ENCODE measurements at places on chromosomes 16 and 17. TPM values are rescaled to one million over a fixed set of nuclear protein-coding genes. Genes with fewer than 3 reads are reported as not detected.

DNA sequence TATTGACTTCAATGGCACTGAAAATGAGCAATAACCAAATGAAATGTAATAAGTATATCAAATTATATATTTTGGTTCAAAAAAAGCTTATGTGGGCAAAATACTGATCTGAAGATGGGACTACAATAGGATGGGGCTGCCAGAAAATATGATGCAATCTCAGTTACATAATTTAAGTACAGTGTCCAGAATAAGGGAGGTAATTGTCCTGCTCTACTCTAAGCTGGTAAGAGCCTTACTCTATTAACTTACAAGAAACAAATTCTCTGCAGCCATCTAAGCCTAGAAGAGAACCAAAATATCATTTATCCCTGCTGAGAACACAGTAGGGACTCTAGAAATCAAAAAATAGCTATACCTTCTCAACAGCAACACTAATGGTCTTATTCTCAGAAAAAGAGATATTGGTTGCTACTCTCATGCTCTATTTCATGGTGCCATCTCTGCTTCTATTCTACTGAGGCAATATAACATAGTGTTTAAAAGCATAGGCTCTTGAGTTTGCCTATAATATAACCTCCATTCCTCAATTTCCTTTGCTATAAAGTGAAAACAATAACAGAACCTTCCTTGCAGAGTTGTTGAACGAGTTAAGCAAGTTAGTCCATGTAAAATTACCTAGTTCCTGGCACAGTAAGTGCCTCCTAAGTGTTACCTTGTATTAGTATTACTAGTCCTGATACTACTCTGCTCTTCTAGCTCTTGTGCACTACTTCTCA is 19.9 kb downstream of the NQO1 start:
- DNase-seq = no peak

GRCh38 chr16:67399218-67399733 is 6.0 kb upstream of the TPPP3 start:
- DNase-seq = peak; percentile 69

DNA sequence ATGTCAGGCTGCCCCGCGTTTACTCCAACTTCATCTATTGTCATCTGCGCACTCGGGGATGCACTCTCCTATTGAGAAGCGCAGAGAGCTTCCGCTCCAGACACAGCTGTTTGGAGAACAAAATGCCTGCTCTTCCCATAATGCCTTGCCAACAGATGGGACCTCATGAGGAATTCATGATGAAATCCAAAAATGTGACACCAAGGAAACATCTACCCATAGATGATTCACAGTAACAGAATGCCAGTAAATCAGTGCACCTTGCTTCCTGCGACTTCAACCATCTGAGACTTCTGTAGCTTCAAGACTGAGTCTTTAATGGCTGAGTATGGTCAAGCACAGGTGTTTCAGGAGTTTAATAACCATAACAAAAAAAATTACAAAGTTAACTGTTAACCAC is 1144.9 kb upstream of the GOT2 start:
- DNase-seq = no peak

- peak; percentile 96 for DNase-seq
These were observed 1.7 kb downstream of the MAP2K3 start for GRCh38 chr17:21286066-21286770.

DNA sequence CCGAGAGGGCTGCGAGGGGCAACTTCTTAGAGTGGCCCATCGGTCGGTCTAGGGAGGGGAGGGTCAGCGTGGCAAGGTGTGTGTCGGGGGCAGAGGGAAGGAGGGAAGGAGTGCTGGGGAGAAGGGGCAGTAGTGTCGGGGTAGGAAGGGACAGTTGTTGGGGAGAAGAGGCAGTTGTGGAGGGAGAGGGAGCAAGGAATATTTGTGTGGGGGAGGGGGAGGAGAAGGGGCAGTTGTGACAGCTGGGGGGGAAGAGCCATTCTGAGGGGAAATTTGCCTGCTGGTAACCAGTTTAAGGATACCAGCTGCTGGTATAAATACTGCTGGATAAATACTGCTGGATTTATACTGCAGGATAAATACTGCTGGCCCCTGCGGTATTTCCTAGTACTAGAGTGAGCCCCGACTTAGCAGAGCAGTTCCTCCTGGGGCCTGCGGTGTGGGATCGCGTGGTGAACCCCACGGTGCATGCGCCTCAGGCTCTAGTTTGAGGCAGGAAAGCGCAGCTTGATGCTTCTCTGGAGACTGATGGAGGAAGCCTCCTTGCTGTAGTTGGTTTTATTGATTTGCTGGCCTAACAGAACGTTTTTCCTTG is 309 bp downstream of the DNAH2 start:
- no peak for DNase-seq

GRCh38 chr17:50947782-50948543 is 81.8 kb upstream of the TOB1 start:
- DNase-seq = peak; percentile 24

- DNase-seq = no peak
These were observed 8.9 kb upstream of the TNS4 start for GRCh38 chr17:40510328-40510648.

DNA sequence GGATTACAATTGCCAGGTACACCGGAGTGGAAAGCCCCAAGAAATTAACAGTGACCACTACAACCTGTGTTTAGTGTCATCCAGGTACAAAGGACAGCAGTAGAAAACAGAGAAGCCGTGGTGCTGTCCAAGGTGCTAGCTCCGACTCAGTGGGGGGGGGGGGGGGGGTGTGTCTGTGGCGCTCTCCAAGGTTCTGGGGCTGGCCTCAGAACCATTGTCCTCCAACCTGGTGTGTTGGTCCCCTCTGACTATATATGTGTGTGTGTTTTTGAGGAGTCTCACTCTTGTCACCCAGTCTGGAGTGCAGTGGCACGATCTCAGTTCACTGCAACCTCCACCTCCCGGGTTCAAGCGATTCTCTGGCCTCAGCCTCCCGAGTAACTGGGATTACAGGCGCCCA is 5.8 kb upstream of the ZNF23 start:
- peak; percentile 59 for DNase-seq

DNA sequence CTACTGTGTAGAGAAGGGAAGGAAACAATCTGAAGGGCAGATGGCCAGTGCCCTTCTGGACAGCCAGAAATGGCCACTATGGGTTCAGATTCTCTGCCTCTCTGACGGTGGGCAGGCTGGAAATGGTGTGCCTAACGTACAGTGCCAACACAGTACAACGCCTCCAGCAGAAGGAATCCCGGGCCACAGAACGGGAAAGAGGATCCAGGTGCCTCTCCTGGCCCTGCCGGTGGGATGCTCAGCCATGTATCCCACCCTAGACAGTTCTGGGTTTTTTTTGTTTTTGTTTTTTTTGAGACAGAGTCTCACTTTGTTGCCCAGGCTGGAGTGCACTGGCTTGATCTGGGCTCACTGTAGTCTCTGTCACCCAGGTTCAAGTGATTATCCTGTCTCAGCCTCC is 71.5 kb downstream of the SLC5A11 start:
- no peak for DNase-seq

Gene NPIPA5
- 0.98 TPM for total RNA-seq

Gene EVPL
- 0.05 TPM for total RNA-seq

GRCh38 chr16:54932021-54932660 is 1.5 kb downstream of the IRX5 start:
- peak; percentile 25 for DNase-seq

Gene DLX3
- total RNA-seq = not detected

DNA sequence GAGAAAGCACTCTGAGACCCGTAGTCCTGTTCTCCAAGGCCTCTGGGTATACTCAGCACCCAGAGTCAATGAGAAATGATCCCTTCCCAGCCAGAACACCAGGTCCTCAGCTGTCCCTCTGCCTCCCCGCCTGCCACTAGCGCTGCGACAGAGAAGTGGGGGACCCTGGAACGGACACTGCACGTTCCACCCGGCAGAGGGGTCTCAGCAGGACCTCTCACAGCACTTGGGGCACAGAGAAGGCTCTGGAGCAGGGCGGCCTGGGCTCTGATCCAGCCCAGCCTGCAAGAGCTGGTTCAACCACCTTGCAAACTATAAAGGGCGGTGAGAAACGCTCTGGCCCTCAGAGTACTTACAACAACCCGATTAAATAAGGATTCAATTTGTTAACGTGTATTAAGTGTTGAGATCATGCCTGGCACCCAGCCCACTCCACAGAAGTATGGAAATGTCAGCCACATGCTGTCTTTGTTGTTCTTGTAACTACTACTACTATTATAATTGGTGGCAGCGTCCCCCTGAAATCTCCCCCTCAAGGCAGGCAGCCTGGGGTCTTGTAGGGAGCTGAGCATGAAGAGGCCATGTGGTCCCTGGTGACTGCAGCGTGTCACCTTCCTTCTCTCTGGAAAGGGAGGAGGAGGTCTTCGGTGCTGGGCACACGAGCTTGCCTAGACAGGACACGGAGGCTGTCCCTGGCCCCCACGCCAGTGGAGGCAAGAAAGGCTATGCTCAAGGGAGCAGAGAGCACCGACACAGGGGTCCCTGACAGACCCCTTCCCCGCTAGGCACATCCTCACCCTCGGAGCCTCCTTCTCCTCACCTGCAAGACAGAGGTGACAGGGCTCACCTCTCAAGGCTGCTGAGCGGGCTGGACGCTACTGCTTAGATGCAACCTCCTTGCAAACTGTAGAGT is 2.4 kb downstream of the OSGIN1 start:
- DNase-seq = peak; percentile 38

GRCh38 chr16:82782715-82783251 is 156.0 kb downstream of the CDH13 start:
- peak; percentile 75 for DNase-seq

DNA sequence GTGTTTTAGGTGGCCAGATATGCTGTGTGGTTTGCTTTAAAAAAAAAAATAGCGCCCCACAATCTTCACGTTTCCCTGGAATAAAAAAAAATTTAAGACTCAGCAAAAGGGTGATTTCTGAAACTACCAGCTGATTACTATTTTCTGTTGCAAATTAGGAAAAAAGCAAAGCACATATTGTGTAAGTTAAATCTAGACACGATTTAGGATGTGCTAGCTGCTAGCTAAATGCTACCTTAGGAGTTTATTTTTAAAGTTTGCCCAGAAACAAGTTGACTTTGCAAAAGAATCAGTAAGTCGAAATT is 944 bp upstream of the MARF1 start:
- DNase-seq = no peak

DNA sequence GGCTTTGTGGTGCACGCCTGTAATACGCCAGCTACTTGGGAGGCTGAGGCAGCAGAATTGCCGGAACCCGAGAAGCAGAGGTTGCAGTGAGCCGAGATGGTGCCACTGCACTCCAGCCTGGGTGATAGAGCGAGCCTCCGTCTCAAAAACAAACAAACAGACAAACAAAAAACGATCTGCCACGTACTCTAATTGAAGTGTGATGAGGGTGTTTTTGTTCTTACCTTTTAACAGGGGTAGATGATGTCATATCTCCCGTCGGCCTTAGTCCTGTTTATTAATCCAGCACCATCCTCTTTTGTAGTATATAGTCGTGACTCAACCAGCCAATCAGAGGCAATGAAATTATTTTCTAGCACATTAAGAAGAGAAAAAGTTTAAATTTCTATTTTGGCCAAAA is 58.5 kb downstream of the IQCK start:
- DNase-seq = no peak

Gene ITGB3
- 116 TPM for total RNA-seq

DNA sequence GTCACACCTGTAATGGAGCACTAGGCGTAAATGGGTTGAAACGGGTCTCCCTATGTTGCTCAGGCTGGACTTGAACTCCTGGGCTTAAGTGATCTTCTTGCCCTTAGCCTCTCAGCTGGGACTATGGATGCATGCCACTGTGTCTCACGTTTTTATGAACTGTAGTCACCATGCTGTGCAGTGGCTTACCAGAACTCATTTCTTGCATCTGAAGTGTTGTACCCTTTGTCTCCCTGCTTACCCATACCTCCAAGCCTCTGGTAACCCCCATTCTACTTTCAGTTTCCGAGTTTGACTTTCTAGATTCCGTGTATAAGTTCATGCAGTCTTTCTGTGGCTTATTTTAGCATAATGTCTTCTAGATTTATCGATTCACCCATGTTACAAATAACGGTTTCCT is 7.7 kb downstream of the PYCARD start:
- no peak for DNase-seq

GRCh38 chr17:48954300-48954755 is 9.7 kb upstream of the SNF8 start:
- peak; percentile 69 for DNase-seq

DNA sequence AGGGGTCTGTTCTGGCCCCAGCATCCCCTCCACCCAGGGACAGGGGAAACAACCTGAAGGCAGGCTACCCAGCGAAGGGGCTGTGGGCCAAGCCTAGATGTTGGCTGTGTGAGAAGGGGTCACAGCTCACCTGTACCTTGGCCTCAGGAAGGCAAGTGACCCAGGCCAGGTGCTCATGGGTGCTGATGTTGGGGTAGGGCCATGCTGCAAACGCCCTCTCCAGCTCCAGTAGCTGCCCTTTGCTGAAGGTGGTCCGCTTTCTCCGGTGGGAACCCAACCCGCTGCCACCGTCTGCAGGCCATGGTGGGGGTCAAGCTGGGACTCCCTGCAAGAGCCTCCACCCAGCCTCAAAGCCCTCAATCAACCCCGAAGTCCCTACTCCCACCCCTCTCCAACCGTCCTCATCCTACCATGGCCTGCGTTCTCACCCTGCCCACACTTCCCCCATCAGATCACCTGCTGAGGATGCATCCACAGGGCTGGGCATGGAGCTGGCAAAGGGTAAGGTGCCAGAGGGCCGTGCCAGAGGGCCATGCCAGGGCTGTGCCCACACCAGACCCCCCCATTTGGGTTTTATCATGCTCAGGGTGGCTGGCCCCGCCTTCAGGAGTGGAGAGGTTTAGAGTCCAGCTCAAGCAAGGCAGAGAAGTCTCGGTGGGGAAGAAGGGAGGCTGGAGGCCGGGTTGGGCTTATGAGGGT is at the start of gene SEBOX:
SEBOX (minus strand) TSS at position 535 of the 699 bp plus-strand sequence; CDS start at position 487, 48 bp downstream.
- DNase-seq = no peak

GRCh38 chr17:81867170-81867990 is 3.8 kb downstream of the ARHGDIA start:
- DNase-seq = peak; percentile 32

Gene STH
- not detected for total RNA-seq

- DNase-seq = no peak
These were observed 726.9 kb downstream of the CDH8 start for GRCh38 chr16:61309386-61309785.

DNA sequence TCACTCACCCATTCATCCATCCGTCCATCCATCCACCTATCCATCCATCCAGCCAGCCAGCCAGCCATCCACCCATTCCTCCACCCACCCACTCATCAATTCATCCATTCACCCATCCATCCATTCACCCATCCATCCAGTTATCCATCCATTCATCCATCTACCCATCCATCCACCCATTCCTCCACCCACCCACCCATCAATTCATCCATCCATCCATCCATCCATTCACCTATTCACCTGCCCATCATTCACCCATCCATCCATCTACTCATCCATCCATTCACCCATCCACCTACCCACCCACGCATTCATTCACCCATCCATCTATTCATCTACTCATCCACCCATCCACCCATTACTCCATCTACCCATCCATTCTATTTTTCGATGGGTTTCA is 43.6 kb upstream of the JPH3 start:
- no peak for DNase-seq

Gene NPIPA7
- not detected for total RNA-seq

DNA sequence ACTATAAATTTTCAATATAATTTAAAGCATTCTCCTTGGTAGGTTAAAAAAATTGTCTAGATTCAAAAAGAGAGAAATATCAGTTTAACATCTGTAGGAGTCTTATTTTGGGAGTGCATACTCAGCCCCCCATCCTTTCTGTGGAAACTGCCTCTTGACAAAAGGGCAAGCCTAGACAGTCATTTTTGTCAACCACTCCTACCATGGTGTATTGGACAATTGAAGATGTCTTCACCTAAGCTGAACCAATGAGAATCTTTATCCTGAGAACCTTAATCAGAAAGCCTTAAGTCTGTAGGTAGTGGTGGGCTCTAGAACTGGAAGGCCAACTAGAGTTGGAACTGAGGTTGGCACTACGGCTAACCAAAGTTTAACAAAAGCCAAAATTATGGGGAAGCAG is 65.7 kb upstream of the MED13 start:
- no peak for DNase-seq

Gene CES1
- total RNA-seq = 0.34 TPM

Gene KRTAP17-1
- not detected for total RNA-seq

Data from dermis blood vessel endothelial cell (primary cell).